ENCODE measurements at places on chromosomes 13 and 19.

- peak; percentile 43 for DNase-seq
Observed at GRCh38 chr19:4108767-4109625, 14.9 kb downstream of the MAP2K2 start.

DNA sequence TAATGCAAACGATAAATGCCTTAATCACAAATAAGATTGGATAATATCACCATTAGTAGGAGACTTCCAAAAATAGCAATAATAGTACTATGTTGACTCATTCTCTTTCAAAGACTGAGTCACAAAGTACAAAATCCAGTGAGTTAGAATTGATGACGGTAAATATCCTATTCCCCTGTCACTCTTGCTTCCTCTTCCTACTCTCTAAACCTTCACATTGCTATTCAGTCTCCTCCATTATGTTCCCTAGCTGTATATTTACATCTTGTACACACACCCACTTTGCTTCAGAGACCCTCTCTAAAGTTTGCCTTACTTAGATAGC, 26.3 kb upstream of the INTS6 start:
- DNase-seq: no peak

DNA sequence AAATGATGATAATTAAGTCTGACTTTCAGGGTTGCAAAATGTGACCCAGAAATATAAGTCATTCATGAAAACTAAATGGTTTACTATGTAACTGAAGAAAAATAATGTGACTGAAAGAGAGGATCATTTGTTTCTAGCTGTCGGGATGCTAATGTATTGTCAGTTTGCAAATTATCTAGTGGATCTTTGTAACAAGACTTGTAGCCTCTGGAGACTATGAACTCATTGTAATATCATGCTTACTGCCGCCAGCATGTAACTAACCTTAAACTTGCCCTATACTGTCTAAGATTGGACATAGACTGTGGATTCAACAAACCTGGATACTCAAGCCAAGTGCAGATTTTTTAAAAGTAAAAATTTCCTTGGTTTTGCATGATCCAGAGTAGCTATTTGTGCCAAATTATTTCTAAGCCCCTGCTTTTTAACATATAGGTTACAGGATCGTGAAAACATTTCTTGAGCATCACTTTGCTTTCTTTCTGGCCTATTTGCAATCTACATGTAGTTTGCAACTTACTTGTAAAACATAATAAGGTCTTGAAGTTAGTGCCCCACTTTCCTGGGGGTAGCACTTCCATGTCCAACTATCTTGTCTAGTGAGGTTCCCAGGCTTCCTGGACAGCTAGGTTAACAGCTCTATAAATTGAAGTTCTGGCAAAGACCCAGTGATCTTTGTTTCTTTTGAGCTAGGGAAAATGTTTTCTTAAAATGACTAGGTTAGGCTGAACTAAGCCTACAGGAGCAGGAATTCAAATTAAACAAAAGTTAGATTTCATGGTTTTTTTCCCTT, 3.3 kb upstream of the POSTN start:
- no peak for DNase-seq

DNA sequence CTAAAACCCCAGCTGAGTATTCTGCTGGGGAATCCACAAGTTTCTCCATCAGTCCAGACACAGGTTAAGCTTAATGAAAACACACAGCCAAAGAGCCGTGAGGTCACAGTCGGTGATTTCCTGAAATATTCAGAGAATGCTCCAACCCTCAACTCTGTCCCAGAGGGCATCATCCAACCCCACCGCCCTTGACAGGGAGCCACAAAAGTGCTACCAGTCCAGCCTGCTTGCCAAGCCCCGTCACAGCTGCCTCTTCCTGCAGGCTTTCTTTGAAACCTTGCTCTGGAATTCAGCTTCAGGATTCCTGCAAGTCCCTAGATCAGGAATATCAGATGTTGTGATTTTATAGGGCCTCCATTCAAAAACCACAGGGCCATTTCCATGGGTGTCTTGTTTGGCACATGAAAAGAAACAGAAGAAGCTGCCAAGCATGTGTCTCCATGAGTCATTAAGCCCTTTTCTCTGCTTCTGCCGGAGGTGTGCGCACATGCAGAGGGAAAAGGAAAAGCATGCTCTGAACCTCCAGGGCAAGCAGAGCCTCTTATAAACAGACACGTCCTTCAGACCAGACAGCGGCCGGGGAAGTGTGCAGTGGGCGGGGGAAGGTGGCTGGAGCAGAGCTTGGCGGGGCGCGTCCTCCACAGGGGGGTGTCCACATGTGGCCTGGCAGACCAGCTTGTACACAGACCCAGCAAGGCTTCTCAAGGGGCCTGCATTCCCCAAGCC, 164.7 kb downstream of the KATNAL1 start:
- DNase-seq: no peak

DNA sequence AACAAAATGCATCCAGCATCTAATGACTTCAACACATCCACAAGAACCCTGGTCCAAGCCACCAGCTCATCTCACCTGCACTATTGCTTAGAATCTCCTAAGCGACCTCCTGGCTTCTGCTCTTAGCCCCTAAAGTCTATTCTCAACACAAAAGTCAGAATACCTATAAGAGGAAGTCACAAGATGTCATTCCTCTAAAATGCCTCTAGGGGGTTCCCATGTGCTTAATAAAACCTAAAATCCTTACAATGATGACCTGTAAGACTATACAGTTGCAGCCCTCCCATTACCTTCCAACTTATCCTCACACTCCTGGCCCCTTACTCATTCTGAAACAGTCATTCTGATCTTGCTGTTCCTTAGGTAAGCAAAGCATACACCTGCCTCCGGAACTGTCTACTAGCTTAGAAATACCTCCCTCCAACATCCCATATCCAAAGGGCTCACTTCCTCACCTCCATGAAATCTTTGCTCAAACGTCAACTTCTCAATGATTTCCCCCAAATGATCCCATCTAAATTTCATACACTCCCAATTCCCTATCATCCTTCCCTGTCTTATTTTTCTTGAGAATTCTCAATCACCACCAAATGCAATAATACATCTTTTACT, 10.0 kb downstream of the ATP7B start:
- no peak for DNase-seq

DNA sequence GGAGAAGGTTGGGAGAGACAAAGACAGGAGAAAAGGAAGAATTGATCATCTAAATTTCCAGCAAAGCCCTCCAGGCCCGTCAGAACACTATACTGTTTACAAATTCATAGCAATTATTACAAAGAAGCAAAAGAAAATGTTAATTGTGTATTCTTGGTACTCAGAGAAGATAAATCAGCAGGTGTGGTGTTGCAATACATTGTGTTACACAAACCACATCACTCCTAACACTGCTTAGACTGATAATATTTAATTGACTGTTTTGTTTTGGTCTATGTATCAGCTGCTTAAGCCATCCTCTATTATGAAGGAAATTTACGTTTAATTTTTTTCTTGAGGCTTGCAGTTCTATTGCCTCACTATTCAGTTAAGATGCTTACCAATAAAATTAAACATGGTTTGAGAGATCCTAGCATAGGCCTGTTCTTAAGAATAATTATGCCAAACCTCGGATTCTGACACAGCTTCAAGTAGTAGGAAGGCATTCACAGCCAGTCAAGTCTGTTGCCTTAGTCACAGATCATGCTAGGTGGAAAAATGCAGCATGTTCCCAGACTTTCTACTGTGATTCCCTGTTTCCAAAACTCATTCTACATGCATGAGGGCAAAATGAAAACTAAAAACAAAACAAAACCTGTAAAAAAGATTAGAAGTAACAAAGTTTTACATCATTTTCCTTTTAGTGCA, 129.2 kb downstream of the TBC1D4 start:
- DNase-seq: no peak

- DNase-seq: no peak
Observed at GRCh38 chr13:31827707-31828106, 88.4 kb downstream of the RXFP2 start.

GRCh38 chr13:104975272-104975671, 1560.2 kb downstream of the EFNB2 start:
- no peak for DNase-seq

DNA sequence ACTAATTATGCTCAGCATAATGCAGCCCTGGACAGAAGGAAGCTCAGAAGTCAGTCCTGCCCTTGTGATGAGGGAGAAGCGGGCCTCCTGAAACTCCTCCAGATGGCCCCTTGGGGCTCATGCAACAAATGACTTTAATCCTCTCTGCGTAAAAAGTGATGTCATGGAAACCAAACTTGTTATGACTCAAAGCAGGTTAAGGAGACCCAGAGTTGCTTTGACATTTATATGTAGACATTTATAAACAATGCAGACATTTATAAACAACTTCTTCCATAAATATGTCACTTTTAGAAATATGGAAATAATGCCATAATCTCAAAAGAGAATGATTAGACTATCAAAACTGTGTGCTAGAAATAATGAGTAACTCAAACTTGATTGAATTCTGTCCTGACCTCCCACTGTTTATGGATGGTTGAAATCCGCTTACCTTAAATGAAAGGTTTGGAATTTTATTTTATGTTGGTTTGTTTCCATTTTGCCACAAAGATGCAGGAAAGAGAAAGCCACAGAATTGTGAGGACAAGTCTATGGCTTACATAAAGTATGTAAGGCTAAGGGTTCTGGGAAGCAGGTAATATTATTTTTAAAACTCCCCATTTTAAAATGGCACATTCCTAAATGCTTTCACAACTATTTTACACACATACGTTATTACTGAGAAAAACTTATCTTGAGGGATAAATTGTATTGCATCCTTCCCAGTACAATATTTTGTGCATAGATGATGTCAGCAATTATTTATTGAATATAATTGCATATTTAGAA, 73.7 kb downstream of the CYSLTR2 start:
- no peak for DNase-seq

DNA sequence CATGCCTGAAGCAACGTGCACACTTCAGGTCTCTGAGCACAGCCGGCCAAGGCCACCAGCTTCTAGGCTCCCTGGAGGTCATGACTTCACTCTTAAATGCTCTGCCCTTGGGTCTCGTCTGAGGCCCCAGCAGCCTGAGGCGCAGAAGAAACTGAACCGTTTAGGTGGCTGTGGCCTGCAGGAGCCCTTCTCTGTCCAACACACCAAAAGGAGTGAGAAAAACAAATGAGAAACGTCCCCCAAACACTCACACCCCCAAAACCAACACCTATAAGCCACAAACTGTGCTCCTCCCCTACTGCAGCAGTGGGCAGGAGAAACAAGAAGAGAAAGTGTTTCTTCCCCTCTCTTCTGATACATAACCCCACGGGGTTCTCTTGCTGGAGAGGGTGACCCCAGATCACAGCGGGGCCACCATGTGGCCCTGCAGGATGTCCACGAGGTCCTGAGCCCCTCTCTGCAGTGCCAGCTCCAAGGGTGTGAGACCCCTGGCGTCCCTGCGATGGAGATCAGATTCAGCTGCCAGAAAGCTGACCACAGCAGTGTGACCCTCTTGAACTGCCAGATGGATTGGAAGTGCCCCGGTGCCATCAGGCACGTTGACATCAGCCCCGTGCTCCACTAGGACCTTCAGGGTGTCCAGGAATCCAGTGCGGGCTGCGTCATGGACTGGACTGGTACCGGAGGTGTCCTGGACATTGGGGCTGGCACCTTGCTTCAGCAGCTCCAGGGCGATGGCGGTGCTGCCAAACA, 1.0 kb upstream of the KRI1 start:
- DNase-seq: no peak

GRCh38 chr19:33294058-33294798, 8.1 kb downstream of the CEBPA start:
- no peak for DNase-seq

DNA sequence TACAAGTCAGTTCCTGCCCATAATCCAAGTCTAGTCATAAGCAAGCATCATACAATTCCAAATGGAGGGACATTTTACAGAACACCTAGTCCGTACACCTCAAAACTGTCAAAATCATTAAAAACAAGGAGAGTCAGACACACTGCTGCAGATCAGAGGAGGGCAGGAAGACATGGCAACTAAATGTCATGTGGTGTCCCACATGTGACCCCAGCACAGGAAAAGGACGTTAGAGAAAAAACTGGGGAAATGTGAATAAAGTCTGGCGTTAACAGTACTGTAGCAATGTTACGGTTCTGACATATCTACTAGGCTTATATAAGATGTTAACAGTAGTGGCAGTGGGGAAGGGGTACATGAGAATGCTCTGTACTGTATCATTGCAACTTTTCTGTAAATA, 2.3 kb downstream of the ZSCAN5A start:
- DNase-seq: no peak

DNA sequence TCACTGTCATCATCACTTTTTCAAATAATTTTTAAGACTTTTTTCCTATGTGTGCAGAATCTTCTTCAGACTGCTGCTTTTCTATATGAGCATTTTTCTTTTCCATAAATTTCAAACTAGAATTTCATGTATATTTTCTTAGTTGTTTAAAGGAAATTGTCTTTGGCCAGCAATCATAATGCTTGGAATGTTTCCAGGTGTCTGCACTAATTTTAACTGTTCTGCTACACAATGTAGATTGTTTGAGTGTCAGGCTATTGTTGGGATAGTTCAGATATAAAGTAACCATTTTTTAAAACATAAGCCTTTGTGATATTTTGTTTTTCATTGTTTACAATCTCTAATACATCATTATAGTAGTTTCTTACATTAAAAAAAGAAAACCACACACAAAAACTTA, 1418.5 kb downstream of the EFNB2 start:
- no peak for DNase-seq

DNA sequence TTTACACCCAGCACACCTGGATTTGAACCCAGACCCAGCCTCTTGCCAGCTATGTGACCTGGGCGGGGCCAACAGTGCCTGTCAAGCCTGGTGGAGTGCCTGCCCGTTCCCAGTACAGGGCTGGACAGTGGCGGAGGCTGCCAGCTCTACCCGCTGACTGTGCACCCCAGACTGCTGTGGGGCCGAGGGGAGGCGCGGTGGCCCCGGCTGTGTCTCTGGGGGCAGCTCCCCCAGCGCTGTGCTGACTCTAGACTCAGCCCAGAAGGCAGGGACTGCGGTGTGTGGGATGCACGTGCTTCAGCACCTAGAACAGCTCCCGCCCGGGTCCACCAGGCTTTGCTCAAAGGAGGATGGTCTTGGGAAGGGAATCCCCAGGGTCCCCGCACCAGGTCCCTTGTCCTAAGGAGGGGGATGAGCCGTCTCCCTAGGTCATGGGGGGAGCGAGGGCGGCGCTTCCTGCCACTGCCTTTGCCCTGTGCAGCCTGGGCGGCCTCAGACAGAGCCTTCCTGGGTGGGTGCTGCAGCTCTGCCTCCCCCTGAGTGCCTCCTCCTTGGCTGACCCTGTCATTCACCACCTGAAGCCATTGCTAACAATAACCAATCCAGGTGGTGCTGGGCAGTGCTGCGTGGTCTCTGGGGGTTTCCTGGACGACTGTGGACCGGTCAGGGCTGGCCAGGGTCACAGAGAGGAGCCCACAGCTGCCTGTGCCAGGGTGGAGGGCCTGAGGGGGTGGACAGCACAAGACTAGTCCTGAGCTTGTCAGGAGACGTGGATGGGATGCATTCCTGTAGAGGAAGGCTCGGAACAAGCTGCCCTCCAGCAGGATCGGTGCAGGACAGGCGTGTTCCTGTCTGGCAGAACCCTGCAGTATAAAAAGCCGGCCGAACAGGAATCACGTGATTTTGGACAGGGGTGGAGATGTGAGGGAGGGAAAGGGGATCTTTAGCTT, 18.6 kb downstream of the TMEM255B start:
- no peak for DNase-seq

GRCh38 chr19:18460900-18461299, 23.0 kb upstream of the ISYNA1 start:
- no peak for DNase-seq

Measured in activated T-cell treated with anti-CD3 and anti-CD28 coated beads for 24 hours (primary cell).